WERI-Rb-1 (cell line): ENCODE measurements at places on chromosomes 4 and X.

DNA sequence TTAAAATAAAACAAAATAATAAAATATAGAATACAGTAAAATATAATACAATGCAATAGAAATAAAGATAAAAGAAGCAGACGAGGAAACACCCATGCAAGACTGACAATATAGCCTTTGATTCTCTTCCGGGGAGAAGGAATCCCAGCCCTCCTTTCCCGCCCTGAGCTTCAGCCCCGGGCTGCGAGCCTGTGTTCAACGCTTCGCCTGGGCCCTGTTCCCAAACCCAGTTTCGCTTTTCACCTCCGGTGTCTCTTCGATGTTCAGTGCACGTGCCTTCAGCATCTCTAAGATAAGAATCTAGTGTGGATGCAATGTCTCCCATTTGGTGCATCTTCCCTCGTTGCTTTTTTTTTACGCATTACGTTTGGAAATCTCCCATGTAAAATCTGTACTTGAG, 38.4 kb upstream of the ARSD start:
- DNase-seq, result no peak

DNA sequence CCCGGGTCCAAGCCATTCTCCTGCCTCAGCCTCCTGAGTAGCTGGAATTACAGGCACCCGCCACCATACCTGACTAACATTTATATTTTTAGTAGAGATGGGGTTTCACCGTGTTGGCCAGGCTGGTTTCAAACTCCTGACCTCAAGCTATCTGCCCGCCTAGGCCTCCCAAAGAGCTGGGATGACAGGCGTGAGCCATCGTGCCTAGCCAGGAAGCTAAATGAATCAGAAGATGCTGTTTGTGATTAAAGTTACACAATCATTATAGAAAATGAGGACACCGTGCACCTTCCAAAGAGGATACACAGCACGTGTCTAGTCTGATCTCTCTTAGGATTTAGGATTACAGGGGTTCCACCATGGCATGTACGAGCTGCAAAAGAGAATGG, 99.6 kb downstream of the DHRSX start:
- no peak for DNase-seq

GRCh38 chr4:19195696-19196095, 1056.0 kb upstream of the SLIT2 start:
- DNase-seq, result no peak

- no peak for DNase-seq
Observed at GRCh38 chr4:20378181-20378580, 126.5 kb downstream of the SLIT2 start.

DNA sequence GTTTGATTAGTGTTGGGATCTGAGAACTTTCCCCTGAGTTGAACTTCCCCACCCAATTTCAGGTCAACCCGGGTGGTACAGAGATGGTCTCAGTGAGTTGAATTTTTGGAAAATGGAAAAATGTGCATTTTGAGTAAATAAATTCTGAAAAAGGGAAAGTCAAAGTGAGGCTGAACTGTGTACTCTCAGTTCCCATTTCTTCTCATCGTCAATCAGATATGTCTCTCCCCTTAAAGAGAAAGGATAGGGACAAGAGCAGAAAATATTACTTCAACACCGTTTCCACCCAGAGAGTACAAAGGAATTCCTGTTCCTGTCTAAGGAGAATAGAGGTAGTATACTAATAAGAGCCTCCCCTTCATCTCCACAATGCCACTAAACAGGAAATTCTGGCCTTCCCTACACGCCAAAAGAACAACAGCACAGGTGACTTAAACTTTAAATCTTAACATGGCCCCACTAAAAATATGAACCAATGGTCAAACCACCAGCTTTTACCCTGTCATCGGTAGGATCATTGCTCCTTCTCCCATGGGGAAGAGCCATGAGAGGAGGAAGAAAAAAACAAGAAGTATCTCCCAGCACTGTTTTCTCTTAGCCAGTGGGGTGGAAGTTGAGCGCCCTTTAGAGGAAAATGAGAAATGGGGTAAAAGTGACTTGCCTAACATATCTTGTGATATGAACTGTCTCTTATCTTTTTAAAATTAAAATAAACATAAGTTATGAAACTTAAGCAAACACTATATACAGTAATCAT, 30.3 kb downstream of the BMP3 start:
- DNase-seq, result no peak
